ENCODE measurements at places on chromosomes 11 and 22.

- no peak for DNase-seq
Measured at GRCh38 chr22:32492111-32492510, 17.5 kb downstream of the FBXO7 start.

DNA sequence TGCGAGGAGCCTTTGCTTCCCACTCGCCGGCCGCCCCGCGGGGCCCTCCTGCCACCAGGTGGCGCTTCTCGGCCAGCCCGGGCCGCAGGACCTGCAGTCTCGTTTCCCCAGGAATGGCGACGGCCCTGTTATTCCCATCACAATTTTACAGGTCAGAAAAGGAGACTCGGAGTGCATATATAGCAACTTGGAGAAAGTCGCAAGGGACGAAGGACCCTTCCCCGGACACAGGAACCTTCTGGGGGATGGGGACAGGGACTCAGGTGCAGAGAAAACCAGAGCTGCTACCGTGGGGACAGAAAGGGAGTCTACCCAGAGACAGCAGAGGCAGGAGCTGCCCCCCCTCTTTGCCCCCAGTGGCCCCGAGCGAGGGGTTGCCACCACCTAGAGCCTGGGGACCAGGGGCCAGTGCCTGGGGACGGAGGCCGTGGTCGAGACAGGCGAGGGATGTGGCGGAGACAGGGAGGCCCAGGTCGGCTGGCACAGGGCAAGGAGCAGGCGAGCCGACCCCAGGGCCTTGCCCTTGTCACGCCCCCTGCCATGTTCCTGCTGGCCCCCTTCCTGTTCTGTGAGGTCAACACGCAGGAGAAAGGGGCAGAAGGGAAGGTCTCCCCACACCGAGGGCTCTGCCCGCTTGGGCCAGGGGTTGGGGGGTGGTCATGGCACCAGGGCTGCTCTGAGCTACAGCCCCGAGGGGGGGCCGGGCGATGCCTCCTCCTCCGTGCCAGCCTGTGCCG lies 3.5 kb upstream of the KRTAP5-6 start:
- DNase-seq = peak; percentile 48

GRCh38 chr11:80970037-80970436 lies 1529.2 kb upstream of the TENM4 start:
- DNase-seq = no peak

DNA sequence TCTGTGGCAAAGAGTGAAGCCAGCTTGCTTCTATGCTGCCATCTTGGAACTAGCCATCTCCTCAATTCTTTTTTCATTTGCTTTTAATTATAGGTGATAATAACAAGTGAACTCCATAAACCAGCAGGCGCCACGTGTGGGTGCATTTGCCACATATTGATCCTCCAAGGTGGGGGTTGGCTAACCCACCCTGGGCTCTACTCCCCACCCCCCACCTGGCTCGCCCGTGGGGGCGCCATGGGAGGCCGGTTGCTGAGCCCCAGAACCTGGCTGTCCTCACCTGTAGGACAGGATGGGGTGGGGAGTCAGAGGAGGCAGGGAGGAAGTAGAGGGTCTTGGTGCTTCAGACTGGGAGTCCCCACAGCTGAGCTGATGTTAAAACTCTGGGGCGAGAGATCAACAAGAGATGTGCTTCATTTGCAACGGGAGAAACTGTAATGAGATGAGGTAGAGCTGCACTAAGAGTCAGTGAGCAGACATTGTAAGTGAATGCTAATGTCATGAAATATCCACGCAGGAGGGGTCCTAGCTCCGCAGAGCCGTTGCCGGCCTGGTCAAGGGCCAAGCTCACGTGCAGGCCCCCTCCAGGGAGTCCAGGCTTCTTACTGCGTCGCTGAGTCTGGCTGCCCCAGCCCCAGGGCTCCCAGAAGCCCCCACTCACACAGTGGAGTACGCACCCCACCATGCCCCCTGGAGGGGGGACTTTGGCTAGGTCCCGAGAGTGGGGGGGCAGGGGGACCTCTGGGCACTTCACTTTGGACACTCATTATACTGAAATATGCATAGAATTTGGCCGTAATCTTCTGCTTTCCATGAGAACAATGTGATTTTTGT lies 59.4 kb downstream of the BRD1 start:
- DNase-seq = no peak

DNA sequence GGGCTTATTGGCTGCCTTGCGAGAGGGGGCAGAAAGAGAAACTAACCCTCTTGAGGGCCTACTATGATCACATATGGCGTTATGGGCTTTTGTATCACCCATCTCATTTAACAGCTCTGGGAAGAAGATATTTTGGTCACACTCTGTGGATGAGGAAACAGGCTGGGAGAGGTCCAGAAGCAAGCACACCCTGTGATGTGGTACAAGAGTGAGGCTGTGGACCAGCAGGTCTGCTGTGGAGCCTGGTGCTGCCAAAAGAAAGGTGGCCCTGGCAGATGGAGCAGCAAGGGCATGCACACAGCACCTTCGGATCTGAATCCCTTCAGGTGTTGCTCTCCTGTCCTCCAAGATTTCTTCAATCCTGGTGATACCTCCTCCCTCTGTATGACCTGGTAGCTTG lies 64.1 kb downstream of the KCNC1 start:
- no peak for DNase-seq

DNA sequence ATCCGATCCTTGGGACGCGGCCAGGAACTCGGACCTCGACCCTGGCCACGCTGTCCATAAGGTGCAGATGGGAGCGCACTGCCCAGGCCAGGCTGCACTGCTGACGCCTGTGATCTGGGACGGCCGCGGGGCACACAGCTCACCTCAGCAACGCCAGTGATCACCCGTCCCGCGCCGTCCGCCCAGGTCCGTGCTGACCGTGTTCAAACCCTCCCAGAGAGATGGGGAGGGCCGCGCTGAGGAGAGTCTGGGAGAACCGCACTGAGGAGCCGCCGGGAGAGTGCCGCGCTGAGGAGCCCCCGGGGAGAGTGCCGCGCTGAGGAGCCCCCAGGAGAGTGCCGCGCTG lies 636 bp downstream of the KCNQ1OT1 start:
- DNase-seq = no peak

GRCh38 chr11:20783220-20783619 lies 113.8 kb downstream of the NELL1 start:
- no peak for DNase-seq

DNA sequence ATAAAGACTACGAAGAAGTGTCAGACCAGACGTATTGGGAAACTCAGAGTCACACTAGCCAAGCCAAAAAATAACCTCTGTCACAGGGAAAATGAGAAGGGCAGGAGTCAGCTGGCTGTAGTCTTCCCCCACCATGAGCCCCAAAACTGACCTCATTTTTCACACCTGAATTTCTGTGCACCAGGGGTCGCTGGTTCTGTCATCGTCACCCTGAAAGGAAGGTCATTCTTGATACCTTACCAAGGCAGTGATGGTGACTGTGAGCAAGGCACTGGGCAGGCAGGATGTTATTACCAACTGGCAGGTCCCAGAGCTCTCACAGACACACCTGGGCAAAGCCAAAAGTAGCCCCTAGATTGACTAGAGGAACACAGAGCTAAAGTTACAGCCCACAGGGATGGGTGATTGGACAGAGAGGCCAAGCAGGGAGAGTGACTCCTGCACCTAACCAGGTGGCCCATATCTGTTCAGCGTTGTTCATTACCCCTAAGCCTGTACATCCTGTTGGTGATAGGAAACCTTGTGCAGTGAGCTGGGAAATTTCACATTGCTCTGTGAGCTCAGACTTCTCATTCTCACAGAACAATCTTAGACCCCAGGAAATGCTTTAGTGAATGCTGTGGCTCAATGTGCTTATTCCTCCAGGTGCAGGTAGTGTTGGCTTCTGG lies 32.3 kb upstream of the OR56A1 start:
- DNase-seq = no peak

DNA sequence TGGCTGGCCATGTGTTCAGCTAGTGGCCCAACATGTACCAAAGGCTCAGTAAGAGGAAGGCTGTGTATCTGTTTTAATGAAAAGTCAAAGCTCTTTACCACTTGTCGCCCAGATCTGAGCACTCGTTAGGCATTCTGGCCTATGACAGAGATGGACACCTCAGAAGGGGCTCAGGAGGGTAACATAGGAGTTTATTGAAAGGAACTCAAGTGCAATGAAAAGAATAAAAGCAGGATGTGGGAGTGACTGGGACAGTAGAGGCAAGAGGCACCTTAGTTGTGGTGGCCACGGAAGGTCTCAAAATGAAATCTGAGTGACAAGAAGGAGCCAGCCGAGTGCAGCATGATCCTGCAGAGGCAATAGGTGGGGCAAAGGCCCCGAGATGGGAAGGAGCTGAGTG lies 309.7 kb downstream of the MN1 start:
- DNase-seq = no peak

- no peak for DNase-seq
Measured at GRCh38 chr22:23251445-23252093, 71.3 kb downstream of the BCR start.

DNA sequence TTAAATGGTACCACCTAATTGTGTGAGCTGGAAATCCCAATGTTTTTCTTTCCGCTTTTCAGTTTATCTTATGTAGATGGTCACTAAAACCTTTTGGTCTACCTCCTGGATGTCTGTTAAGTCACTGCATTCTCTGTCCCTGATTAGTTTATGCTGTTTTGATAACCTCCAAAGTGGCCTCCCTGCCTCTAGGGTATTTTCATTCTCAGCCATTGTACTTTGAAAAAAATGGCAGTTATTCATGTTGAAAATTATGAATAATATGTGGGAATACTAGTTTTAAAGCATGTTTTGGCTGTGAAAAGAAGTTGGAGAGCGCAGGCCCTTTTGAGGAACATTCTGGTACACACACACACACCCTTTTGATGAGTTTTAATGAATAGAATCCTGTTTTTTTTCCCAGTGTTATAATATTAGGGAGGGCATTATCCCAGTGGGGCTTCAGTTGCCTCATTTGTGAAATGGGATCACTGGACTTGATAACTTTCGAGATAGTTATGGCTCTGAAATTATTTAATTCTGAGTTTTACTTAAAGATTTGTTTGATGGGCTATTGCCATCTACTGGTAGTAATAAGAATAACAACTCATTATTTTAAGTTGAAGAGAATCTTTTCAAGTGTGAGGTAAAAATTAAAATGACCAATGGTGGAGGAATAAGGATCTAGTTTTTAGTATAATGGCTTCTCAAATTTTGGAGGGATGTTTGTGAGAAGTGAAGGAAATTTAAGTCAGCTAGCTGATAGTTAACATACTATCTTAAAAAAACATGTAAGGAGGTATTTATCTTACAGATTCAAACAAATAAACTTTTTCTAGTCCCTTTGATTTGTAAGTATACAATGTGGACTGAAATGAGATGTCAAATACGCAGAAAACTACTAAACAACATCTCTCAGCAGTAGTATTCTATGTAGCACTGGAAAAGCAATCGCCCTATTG lies 3.9 kb downstream of the FDX1 start:
- DNase-seq = no peak

- DNase-seq = no peak
Measured at GRCh38 chr11:68925611-68926010, 21.9 kb downstream of the IGHMBP2 start.

DNA sequence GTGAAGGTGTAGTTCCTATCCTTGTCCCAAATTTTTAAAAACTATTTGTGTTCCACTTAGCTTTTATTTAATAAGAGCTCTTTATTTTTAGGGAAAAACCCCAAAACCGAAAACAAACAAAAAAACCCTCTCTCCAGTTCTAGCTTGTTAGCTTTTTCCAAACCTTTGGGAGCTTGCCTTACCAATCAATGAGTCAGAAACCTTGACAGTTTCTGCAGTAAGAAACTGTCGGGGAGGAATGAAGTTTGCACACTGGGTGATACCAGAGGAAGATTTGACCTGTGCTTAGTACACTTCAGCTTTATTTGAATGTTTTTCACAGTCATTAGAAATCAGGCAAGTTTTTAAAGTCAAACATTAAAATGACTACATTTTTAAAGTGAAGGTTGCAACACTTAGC lies 105.0 kb downstream of the FAT3 start:
- DNase-seq = no peak

DNA sequence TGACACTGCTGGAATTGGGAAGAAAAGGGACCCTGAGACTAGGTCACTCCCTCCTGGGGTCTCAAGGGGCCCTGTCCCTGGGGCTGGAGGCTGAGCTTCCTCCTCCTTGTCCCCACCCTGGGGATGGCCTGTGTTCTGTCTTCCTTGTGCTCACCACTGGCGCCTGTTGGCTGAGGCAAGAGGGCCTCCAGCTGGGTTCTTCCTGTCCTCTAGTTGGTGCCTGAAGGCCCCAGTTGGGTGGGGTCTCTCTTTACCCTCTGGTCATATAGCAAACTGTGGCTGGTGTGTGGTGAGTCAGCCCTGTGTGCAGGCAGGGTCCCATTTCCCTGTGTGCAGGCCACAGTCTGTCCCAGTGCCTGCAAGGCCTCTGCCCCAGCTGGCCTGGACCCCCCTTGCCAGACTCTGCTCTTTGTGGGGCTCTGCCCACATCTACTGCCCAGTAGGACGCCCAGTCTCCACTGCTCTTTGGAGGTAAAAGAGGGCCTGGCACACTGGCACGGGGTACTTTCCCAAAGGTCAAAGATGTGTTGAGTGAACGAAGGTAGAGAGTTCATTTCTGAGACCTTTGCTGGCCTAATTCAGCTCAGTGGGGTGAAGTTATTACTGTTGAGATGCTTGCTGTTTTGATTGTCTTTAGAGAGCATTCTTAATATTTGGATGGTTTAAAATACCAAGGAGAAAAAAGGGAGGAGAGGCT lies 55.1 kb upstream of the CLDN5 start:
- no peak for DNase-seq

- DNase-seq = no peak
Measured at GRCh38 chr11:120890609-120891320, 133.1 kb upstream of the TBCEL start.

DNA sequence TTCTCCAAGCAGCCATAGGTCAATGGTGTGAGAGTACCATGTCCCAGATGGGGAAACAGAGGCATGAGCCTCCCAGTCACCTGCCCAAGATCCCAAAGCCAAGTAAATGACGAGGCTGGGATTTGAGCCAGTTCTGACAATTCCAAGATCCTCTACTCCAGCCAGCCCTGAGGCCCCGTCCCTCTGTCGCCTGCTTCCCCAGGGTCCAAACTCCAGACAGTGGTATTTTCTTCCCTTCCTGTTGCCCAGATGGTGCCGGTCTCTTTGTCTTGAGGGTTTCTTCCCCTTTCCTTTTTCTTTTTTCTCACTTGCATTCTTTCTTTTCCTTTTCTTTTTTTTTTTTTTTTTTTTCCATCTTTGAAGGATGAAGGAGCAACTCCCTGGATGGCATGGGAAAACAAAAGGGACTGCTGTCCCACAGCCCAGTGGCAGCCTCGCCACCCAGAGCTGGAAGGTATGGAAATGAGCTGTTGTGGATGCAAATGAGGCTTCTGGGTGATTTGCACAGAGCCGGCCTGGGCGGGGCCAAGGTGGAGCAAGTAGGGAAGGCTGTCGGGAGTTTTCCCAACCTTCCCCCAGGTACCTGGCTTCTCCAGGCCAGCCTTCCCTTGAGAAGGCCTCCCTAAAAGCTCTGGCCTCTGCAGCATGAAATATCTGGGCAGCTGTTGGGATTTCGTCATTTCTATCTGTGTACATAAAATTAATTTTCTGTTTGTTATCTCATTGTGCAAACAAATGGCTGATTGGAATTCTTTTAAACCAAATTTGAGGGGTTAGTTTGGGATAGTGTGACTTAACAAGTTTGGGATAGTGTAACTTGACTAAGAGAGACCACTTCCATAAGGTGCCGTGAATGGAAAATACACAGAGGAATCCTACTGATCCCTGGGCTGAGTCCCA lies 146.8 kb downstream of the MN1 start:
- DNase-seq = no peak

All from stimulated activated CD4-positive, alpha-beta T cell treated with anti-CD3 and anti-CD28 coated beads, TNF-alpha, amount 100 ng/mL, for 1 hour (primary cell).